Endothelial cell (in vitro differentiated cells): ENCODE measurements at places on chromosomes 6 and 20. TPM values are rescaled to one million over a fixed set of nuclear protein-coding genes. Genes with fewer than 3 reads are reported as not detected.
A peak's percentile ranks its signal among the peaks of the same experiment; 100 is the strongest.

DNA sequence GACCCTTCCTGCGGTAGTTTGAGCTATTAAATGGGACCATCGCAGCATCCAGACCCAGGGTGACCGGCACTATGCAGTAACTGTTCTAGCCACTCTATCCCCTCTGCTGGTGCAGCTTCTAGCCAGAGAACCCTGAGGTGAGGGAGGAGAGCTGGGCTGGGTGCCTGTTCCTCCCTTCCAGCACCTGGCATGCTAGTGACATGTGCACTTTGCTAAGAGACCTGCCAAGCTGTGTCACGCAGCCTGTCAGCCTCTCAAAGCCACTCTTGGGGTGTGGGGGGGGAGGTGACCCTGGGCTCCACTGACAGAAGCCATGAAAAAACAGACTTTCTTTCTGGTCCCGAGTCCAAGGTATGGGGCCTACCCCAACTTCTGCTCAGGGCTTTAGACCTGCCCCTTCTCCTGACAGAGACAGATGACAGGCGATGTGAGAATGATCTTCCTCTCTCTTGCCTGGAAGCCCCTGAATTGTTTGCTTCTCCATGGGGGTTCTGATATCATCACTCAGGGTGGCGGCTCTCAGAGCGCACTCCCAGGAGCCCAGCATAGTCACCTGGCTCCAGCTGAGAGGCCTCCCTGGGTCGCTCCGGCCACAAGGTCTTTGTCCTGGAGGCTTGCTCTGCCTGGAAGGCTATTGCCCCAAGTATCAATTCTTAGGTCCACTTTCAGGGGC lies 47.2 kb upstream of the MLN start:
- no peak for DNase-seq

The MRPS26 gene
- 28.9 TPM for total RNA-seq

- DNase-seq = peak; percentile 34
These were observed 37.7 kb downstream of the PMEPA1 start for GRCh38 chr20:57672164-57672563.

DNA sequence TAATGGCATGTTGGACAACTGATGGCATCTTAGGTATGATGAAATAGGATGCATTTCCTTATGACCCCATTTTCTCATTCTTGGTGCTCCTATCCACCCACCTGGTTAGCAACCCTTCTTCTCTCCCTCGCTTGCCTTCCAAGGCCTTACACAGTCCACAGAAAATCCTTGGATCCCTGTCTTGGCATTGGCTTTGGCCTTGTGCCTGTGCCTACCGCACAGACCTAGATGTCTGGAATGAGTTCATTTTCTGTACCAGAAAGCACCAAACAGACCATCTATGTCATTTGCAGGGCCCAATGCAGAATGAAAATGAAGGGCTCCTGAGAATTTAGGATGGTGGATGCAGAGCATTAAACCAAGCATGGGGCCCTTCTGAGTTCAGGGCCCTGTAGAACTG lies 99.0 kb upstream of the LAMP5 start:
- no peak for DNase-seq

DNA sequence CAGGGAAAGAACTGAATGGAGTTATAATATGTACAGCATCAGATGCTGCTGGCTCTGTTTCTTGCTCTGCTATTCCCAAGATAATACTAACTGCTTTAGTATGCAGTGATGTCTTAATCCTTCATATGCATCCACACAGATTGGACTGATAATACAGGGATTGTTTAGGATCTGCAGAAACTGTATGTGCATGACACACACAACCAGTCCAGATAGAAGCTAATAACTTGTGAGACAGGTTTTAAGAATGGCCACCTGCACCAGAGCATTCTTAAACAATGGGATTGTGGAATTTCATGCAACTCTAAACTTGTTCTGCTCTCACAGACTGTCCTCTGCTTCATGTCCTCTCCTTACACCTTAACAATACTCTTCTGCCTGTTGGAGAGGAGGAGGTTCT lies 90.9 kb downstream of the SPTLC3 start:
- DNase-seq = no peak

GRCh38 chr6:18314317-18314997 lies 50.1 kb upstream of the DEK start:
- DNase-seq = no peak

The CSNK2A1 gene
- 128 TPM for total RNA-seq
